ENCODE measurements at places on chromosomes 4 and X.

- DNase-seq = no peak
These were observed 20.4 kb upstream of the SEPSECS start for GRCh38 chr4:25180524-25181131.

- no peak for DNase-seq
These were observed 31.8 kb upstream of the CWH43 start for GRCh38 chr4:48954314-48954713.

GRCh38 chr4:145333786-145334185, 147.9 kb upstream of the SMAD1 start:
- DNase-seq = no peak

GRCh38 chrX:35166023-35166422, 223.4 kb downstream of the FAM47B start:
- no peak for DNase-seq

DNA sequence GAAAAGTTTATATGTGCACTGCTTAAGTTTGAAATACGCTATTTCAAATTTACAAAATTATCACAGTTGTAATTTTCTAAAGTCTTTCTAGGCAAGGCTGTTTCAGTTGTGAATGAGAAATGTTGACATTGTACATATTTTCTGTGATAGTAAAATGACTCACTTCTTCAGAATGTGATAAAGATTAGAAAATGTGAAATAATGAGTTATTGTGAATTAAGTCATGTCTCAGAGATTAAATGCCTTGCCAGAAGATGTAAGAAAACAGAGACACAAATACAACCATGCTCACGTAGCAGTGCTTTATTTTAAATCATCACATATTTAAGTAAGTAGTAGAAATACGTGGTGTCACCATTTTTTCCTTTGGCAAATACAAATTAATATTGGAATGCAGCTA, 768 bp downstream of the CLCN4 start:
- DNase-seq = no peak

- no peak for DNase-seq
These were observed 81.6 kb downstream of the GK start for GRCh38 chrX:30734782-30735181.

DNA sequence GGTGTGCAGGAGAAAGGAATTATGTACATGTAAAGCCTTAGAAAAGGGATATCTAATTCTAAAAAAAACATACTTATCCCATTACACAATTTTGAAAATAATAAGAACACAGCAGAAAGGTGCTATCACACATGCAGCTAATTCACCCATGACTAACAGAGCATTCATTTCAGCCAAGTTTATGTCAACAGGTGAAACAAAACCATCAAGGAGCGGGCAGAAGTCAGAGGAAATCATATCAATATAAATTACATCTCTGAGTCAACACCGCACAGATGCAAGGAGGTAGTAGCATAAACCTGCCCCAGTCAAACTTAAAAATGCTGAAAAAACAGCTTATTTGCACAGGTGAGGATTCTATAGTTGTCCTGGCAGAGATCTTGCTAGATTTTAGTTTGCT, 197.9 kb downstream of the PRDM5 start:
- no peak for DNase-seq

DNA sequence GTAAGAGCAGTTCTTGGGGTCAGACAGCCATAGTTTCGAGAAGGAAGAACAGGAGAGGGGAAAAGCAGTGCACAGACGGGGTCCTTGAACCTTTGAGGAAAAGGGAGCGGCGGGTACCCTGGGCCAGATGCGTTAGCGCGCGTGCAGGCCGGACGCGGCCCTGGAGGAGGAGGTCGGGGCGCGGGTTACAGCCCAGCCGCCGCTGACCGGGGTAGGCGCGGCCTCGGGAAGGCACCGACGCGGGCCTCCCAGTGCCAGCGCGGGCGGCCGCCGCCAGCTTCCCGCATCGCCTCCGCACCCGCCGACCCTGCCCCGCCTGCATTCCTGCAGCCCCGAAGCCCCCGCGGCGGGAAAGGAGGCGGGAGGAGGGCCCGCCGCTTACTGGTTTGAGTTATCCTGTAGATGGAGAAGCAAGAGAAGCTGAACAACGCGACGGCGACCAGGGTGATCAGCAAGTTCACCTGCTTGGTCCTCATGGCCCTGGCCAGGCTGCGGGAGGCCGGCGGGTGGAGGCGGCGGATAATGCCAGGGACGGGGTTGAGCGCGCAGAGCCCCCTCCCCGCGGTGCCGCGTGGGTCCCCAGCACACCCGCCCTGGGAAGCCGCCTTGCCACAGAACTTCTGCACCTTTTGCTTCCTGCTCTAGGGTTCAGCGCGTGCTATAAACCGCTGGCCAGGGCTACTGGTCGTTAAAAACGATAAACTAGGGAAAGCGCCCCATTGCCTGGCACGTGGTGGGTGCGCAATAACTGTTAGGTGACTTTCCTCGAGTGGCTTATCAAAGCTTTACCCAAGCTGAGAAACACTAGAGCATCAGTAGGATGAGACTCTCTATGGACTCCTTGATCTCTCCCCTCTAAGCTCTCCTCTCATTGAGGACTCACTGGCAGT, at the start of gene MGAT4D:
Gene MGAT4D, minus strand, starts transcription at position 547 of the 890 bp plus-strand sequence. Its CDS starts 71 bp downstream, at position 476.
- DNase-seq = no peak

All from skeletal muscle cell (primary cell).